IMR-90 (cell line): ENCODE measurements at places on chromosomes 3 and 15. TPM values are rescaled to one million over a fixed set of nuclear protein-coding genes. Genes with fewer than 3 reads are reported as not detected.

The LSAMP gene
- 7.9 and 8.1 TPM in 2 replicates for total RNA-seq

The GASK1A gene
- 0.18 and 0.28 TPM in 2 replicates for total RNA-seq

The AP2M1 gene
- 855 and 876 TPM in 2 replicates for total RNA-seq

The KLHDC8B gene
- 16.1 and 16.5 TPM in 2 replicates for total RNA-seq

The FAM174B gene
- 0.18 and 0.56 TPM in 2 replicates for total RNA-seq

The HAUS2 gene
- total RNA-seq: 22.4 and 29.2 TPM in 2 replicates

The TARS3 gene
- 9.3 and 10.0 TPM in 2 replicates for total RNA-seq

The FMN1 gene
- total RNA-seq: 17.6 and 29.4 TPM in 2 replicates

The PATL2 gene
- total RNA-seq: not detected in 2 replicates

The FANCD2OS gene
- not detected in 2 replicates for total RNA-seq

The WNT7A gene
- not detected in 2 replicates for total RNA-seq

The ARHGEF26 gene
- total RNA-seq: 2.0 and 3.1 TPM in 2 replicates

The WNT5A gene
- 204 and 224 TPM in 2 replicates for total RNA-seq

The MST1 gene
- 1.1 and 1.3 TPM in 2 replicates for total RNA-seq

The GPR176 gene
- 194 and 246 TPM in 2 replicates for total RNA-seq

The REC114 gene
- total RNA-seq: not detected in 2 replicates

The SGO1 gene
- total RNA-seq: 5.2 and 8.1 TPM in 2 replicates

The ARHGAP31 gene
- total RNA-seq: 6.6 and 7.5 TPM in 2 replicates

The CRYGS gene
- total RNA-seq: 0.36 and 0.56 TPM in 2 replicates

The DNAH1 gene
- total RNA-seq: 1.7 and 2.0 TPM in 2 replicates
